ENCODE measurements at places on chromosomes 5 and 9.

- DNase-seq, result peak; percentile 92
Observed at GRCh38 chr9:91361291-91362050, at the start of gene AUH. Gene AUH (minus strand): TSS chr9:91361918. CDS start chr9:91361889, 29 bp downstream.

- DNase-seq, result no peak
Observed at GRCh38 chr5:145104106-145104505, 731.0 kb downstream of the PRELID2 start.

- no peak for DNase-seq
Observed at GRCh38 chr5:38011668-38012188, 171.9 kb upstream of the GDNF start.

GRCh38 chr5:161256957-161257356 lies 289.6 kb downstream of the GABRB2 start:
- no peak for DNase-seq

GRCh38 chr5:178115136-178115813 lies 1.9 kb downstream of the N4BP3 start:
- no peak for DNase-seq

DNA sequence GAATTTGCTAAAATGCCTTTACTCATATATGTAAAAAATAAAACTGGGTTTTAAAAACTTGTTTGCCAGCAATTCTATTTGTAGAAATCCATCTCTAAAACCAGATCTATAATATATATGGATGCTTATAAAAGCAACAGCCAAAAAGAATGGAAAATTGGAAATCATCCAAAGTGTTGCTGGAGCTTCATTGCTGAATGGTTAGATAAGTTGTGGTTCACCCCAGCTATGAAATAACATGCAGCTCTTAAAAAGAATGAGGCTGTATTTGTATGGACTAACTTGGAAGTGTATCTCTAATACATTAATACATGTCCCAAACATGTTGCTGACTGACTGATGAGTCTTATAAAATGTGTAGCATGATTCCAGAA lies 76.2 kb downstream of the STK10 start:
- no peak for DNase-seq

GRCh38 chr9:99180199-99180598 lies 41.5 kb downstream of the ALG2 start:
- DNase-seq, result no peak

GRCh38 chr9:75616841-75617566 lies 273.5 kb upstream of the PCSK5 start:
- DNase-seq, result no peak

GRCh38 chr9:75120686-75121085 lies 32.4 kb downstream of the OSTF1 start:
- DNase-seq, result peak; percentile 70
